ENCODE measurements at places on chromosomes 12 and 14.

- no peak for DNase-seq
These were observed at the start of gene GZMH for GRCh38 chr14:24609655-24610344. Gene GZMH, minus strand, starts transcription at chr14:24609685. Its CDS starts 72 bp downstream, at chr14:24609613.

GRCh38 chr14:55715889-55716288 lies 135.9 kb downstream of the KTN1 start:
- DNase-seq, result no peak

- no peak for DNase-seq
These were observed 77.5 kb upstream of the EEA1 start for GRCh38 chr12:93006471-93007208.

GRCh38 chr12:109542876-109543275 lies 30.4 kb downstream of the MMAB start:
- DNase-seq, result no peak

- no peak for DNase-seq
These were observed 54.6 kb upstream of the USP44 start for GRCh38 chr12:95605875-95606274.

DNA sequence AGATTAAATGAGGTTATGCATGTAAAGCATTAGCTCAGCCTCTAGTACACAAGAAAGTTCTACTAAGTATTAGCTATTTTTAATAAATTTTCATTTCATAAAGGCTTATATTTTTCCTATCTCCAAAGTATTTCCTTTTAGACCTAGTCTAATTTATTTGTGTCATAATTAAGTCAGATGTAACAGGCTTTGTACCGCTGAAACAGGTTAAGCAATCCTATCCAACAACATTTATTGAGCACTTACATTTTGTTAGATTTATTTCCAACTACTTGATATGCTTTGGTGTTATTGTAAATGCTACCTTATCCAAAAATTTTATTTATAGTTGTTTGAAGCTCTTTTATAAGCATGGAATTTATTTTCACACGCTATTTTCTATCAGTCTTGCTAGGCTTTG lies 1.8 kb upstream of the PARP2 start:
- DNase-seq, result no peak

DNA sequence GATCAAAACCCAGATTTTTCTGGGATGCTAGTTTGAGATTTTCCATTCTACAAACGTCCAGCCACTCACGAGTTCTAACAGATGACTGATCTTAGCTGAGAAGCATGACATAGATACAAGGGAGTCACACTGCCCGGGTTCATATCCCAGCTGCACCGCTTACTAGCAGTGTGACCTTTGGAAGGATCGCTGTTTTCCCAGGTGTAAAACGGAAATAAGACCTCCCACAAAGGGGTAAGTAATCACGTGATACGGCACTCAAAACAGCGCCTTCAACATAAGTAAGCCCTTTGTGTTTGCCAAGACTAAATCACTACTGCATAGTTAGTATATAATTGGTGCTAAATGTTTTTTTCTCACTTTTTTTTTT lies 624 bp upstream of the PWP1 start:
- DNase-seq, result peak; percentile 36

DNA sequence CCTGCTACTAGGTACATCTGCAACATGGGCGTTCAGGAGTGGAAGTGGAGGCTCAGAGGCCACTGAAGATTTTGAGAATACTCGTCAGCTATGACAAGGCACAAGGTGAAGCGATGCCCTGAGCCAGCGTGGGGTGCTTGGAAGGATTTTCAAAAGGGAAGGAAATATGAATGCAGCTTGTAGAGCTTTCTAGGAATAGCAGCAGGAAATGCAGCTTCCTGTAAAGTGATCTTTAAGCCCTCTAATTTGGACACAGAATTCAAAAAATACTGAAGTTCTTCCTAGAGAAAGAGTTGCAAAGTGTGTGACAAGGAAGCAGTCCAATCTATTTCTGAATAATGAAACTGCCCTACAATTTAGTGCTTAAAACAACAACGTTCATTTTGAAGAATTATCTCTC lies 13.2 kb upstream of the C1S start:
- no peak for DNase-seq

GRCh38 chr12:46406352-46407027 lies 33.9 kb upstream of the SLC38A2 start:
- DNase-seq, result no peak

DNA sequence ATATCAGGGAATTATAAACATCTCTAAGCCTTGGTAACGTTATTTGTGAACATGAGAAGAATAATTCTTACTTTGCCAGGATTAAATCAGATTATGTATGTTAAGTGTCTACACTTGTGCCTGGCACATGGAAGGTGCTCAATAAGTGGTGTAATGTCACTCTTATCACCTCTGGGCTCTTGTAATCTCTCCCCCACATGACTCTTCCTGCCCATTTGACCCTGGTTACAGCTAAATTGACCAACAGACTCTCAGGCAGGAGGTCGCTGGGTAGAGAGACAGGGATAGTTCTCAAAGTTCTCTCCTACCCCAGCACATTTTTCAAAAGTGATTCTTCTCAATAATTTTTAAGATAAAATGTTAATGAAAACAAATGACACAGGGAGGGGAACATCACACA lies 137.8 kb upstream of the FRMD6 start:
- no peak for DNase-seq

DNA sequence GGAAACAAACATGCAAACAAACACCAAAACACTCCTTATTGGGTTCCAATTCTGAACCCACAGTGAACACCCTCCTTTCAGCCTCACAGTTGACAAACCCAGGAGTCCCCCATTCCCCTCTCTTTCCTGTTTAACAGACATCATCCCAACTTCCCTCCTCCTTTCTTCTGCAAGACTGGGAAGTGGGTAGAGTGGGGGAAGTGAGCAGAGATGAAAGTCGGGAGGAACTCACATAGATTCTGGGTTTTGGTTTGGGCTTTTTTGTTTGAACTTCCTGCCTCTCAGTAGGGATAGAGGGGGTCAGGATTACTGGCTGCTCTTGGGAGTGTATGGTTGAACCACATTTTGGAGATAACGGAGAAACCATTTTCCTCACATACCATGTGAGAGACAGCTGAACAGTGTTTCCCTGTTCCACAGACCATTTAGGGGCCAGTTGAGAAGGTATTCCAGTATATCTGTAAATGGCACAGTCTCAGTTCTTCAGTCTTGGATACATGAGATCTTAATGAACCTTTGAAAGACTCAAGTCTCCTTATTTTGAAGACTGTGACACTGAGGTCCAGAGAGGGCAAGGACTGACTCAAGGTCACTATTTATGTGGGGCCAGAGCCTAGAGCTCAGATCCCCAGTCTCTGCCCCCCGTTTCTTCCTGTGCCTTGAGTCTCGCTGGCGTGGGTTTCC lies 3.9 kb upstream of the GPR84 start:
- no peak for DNase-seq

- no peak for DNase-seq
These were observed 47.1 kb downstream of the UTP20 start for GRCh38 chr12:101327051-101327450.

- DNase-seq, result no peak
These were observed 11.8 kb downstream of the ADIPOR2 start for GRCh38 chr12:1702713-1703112.

GRCh38 chr12:130044991-130045621 lies 117.2 kb upstream of the FZD10 start:
- peak; percentile 69 for DNase-seq

- peak; percentile 83 for DNase-seq
These were observed 1.3 kb downstream of the GPR137C start for GRCh38 chr14:52553671-52554575.

DNA sequence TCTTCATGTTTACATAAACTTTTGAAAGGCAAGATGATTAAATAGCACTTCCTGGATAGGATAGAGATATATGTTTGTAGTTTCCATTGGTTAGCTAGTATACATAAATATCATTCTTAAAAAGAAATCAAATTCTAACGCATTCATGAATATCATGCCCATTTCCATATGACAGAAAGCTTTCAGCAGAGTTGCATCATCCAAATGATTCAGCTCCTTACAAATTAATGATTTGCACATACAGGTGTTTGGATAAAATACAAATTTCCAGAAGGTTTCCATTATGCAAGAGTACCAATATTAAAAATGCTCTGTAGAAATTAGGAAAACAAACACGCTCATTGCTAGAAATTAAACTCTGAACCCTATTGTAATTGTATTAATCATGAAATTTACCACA lies 264.4 kb downstream of the FOXG1 start:
- DNase-seq, result no peak

GRCh38 chr12:3966376-3966775 lies 93.2 kb upstream of the PARP11 start:
- DNase-seq, result no peak

DNA sequence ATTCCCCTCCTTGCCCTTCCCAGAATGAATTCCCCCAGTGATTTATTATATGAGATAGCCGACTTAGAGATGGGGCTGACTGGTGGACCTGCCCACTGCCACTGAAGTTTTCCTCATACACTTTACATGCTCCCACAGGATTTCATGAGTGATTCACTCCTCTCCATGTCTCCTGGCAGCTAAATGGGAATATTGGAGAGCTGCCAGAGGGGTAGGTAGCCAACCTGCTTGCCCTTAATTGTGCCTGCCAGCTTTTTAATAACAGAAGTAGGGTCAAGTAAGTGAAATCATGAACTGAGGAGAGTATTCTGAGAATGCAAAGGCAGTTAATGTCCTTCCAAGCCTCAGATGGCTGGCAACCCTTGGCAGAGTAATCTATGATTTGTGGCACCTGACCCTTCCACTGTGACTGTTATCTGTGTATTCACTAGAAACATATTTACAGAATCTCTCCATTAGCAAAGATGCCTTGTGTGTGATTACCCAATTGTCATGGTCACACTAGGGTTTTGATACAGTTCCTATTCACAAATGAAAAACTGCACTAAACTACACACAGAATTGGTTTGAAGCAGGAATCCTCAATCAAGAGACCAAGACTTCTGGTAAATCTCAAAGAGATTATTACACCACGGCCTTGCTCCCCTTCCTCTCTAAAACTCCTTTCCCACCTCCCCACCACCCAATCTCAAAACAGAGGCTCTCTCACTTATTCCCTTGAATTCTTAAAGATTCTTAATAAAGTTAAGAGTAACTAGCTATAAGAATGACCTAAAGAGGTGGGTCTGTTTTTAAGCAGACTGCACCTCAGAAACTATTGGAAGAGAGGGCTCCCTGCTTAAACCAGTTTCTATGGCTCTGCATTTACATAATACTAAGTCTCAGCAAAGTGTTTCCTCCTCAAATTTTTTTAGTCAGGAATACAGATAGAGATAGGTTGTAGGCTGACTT lies 17.2 kb downstream of the NKX2-1 start:
- DNase-seq, result no peak

GRCh38 chr14:25759920-25760655 lies 710.1 kb upstream of the STXBP6 start:
- no peak for DNase-seq

DNA sequence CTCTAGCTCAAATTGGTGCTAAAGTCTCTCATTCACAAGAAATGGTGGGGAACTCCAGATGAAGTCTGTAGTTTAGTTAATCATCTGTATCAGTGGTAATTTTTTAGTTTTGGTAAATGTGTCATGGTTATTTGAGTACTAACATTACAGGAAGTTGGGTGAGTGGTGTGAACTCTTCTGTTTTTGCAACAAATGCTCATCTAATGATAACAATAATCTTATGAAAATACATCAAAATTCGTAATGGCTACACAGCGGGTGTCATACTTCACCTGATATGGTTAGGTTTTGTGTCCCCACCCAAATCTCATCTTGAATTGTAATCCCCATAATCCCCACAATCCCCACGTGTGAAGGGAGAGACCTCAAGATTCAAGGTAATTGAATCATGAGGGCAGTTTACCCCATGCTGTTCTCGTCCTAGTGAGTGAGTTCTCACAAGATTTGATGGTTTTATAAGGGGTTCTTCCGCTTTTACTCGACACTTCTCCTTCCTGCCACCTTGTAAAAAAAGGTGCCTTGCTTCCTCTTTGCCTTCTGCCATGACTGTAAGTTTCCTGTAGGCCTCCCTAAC lies 209.3 kb upstream of the FOXN3 start:
- no peak for DNase-seq

- no peak for DNase-seq
These were observed 314.9 kb downstream of the SSPN start for GRCh38 chr12:26510354-26510674.

DNA sequence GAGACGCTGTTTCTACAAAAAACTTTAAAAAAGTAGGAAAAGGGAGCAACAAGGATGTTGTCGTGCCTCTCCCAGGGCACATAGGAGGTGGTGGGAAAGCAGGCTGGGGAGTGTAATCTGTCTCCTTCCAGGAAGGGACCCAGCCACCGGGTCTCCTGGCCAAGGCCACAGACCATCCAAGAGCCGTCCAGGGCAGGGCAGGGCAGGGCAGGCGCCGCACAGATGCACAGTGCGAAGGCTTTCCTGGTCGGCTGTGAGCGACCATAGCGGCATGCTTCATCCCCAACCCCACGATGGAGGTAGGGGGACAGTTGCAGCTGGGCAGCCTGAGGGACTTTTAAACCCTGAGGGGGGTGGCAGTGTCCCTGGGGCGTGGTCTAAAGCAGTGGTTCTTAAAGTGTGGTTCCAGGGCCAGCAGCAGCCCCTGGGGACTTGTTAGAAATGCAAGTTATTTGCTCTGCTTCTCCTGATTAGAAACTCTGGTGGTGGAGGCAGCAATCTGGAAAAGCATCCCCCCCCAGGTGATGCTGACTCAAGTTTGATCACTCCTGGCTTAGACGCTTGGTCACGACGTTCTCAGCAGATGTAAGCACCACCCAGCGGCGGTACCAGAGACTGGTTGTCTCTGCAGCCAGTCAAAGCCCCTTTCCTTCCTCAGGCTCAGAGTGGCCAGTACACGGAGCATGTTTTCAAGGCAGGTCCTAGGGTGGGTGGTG lies 197.4 kb upstream of the PRMT8 start:
- DNase-seq, result no peak

DNA sequence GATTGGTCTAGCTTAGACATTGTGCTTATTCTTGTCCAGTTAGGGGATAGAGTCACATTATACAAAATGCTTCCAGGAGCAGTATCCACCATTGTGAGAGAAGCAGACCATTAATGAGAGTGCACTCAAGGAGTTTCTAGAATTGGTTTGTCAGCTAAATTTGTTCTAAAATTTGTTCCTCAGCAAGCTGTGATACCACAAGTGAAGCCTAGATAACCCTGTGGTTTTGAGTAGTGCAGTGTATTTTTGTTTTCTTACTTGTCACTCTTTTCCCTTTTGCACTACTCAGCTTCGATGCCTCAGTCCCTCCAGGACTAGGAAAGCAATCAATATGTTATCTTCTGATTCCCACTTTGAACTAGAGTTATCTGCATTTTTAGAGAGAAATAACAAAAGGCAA lies 42.5 kb upstream of the AKAP6 start:
- no peak for DNase-seq

DNA sequence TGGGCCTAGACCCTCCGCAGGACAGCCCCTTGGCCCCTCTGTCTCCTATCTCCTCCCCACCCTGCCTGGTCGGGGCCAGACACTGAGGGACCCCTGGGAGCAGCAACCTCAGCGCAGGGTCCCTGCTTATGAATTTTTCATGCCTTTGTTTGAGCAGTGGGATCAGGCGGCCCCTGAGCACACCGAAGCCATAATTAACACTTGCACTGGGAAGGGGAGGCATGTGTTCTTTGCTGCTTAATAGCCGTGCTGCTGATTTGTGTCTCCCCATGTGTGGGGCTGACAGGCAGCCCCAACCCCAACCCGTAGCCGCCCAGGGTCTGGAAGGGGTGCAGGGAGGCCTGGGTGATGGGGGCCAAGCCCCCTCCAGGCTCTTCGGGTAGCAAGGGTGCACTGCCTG lies 52.7 kb downstream of the FBRSL1 start:
- DNase-seq, result no peak
